ENCODE measurements at places on chromosomes 5 and 9.

GRCh38 chr9:36913393-36914211, 120.5 kb downstream of the PAX5 start:
- DNase-seq, result no peak

DNA sequence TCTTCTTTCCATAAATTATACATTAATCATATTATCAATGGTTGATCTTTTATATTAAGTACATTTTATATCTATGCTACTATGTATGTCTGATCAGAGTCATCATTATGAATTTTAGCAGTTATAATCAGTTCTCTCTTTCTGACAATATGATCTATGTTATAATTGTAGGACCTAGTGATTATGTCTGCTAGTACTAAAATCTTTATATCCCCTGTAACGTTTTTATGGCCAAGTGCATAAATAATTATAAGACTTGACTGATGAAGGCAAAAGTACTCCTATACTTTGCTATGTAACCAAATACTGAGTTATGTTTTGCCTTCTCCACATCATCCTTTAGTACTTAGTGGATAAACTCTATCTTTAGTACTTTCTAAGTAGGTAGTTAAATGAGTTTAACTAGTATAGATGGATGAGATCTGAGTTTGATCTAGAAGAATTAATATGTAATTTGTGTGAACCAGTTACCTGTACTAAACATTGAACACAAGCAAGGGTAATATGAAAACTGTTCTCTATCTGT, 75.4 kb downstream of the SLF1 start:
- DNase-seq, result no peak

- DNase-seq, result no peak
Observed at GRCh38 chr9:14231196-14231990, 82.5 kb downstream of the NFIB start.

- no peak for DNase-seq
Observed at GRCh38 chr5:154190595-154191304, at the start of gene GALNT10. TSS of gene GALNT10 (plus strand) at chr5:154190733. CDS start at chr5:154190867, 134 bp downstream.

- no peak for DNase-seq
Observed at GRCh38 chr5:11514705-11515432, 389.4 kb downstream of the CTNND2 start.

- no peak for DNase-seq
Observed at GRCh38 chr5:73417303-73418034, 31.1 kb downstream of the FOXD1 start.

- DNase-seq, result no peak
Observed at GRCh38 chr5:72167804-72168203, 60.5 kb downstream of the MAP1B start.

GRCh38 chr9:76529653-76530052, 70.7 kb downstream of the GCNT1 start:
- DNase-seq, result no peak

DNA sequence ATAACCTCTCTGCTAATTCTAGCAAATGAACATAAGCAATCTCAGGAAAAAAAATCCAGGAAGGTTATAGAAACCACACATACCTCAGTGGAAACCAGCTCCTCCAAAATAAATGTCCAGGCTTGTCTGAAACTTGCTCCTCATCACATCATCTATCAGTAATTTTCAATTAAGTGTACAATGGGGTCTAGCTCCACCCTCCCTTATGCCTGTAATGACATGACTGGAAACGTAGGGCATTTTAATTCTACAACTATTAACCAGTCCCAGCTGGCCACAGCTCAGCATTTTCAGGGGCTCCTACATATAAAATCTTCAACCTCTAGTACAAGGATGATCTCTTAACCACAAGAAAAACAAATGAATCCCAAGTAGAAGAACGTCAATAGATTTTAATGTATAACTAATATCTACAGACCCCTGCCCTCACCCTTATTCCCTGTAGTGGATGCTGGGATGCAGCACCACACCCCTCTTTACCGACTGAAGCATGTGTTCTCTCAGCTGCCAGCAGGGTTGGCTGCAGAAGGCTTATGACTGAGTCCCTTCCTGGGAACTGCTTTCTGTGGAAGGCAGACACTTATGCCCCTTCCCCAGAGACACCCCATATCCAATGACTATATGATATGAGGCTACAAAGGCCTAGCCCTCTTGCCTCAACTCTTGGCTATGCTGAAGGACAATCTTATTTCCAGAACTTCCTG, 6.8 kb downstream of the TSSK1B start:
- DNase-seq, result no peak

GRCh38 chr9:136018257-136019031, 57.3 kb upstream of the UBAC1 start:
- no peak for DNase-seq

- no peak for DNase-seq
Observed at GRCh38 chr5:149150457-149150856, 9.2 kb downstream of the ABLIM3 start.

GRCh38 chr9:106864373-106865143, 1.6 kb downstream of the ZNF462 start:
- no peak for DNase-seq

GRCh38 chr9:137781906-137782585, 95.5 kb upstream of the CACNA1B start:
- DNase-seq, result no peak

DNA sequence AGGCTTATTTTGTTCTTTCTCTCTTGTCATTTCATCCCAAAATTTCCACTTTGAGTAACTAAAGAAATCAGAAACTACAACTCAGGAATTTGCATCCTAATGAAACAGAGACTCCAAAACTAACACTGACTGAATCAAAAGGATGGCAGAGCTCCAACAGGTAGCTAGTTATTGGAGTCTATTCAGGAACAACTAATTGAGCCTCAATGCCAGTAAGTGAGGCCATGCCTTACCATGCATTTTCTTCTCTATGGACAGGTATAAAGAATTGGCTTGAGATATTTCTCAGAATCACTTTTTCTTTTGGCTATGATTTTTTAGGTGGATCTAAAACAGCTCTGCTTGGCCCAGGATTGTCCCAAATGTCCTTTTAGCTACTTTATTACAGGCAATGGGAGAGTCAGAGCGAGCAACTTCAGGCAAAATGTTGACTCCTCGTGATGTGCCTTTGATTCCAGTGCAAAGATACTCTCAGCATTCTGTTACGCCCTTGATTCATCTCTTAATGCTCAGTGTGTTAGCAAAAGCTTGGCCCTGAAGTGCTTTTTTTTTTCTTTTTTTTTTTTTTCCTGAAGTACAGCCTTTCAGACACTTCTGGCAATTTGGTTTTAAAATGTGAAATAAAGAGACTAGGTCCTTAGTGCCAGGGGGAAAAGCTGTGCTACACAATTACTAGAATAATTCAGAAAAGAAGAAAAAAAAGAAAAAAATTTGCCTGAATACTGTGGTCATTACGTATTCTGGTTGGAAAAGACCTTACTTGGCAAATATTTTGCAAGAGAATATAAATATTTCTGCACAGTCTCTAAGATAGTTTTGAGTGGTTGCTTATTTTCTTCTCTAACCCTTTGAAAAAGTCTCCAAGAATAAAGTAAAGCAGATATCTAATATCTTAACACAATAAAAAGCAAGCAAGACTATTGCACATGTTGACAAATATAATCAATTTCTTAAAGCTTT, 423.7 kb downstream of the ANXA1 start:
- DNase-seq, result no peak

- DNase-seq, result no peak
Observed at GRCh38 chr5:56825222-56825824, 10.0 kb downstream of the MAP3K1 start.
